ENCODE measurements at places on chromosomes 1 and 21. TPM values are rescaled to one million over a fixed set of nuclear protein-coding genes. Genes with fewer than 3 reads are reported as not detected.

TAS1R1 gene
- total RNA-seq: not detected

DNA sequence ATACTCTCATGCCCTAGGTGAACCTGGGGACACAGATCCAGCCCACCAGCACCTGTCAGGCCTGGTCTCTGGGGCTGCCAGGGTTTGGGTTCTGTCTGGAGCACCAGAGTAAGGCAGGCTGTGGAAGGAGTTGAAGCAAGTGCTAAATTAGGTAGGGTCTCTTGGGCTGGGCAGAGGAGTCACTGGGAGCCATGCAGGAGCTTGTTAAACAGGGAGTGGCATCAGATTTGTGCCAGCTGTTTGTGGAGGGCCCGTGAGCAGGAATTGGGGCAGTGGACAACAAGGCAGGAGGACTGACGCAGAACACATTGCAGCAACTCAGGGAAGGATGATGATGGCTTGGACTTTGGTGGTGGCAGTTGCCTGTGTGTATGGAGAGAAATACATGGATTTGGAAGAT is 56.3 kb downstream of the PTPRF start:
- no peak for DNase-seq

KCNJ9 gene
- total RNA-seq: not detected

GRCh38 chr1:112496290-112496689 is 12.5 kb upstream of the WNT2B start:
- DNase-seq: no peak

DNA sequence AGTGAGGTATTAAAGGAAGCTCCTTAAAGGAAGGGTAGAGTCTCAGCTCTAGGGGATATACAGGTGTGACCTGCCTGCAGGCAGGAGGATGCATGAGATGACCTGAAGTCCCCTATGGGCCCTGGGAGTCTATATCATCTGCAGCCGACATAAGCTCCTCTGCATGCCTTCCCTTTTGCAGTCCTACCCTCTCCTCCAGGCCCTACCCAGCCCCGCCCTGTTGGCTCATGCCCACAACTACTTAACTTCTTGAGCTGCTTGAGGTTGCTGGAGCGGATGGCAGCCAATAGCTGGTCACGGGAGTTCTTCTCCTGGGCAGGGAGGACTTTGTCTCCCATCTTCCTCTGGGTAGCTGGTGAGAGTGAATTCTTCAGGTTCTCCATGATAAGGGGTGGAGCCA is 10.3 kb downstream of the SHISA4 start:
- no peak for DNase-seq

DNA sequence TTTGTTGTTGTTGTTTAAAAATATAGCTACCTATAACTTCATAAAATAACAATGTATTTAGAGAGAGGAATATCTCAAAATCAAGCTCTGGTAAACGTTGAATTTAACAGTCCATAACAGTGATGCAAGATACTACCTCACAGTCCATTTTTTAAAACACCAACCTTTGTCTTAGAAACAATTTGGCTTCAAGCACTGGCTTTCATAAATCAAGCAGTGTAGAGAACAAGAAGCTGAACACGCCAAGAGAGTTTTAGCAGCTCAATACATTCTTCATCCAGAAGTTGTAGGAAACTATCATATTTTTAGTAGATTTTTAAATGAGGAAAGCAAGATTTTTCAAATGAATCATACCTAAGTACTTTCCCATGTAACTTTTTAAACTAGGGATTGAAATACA is 334.3 kb upstream of the ADAMTS5 start:
- DNase-seq: no peak

ARHGEF11 gene
- 46.8 TPM for total RNA-seq

Measured in left colon (tissue), 2 donors.